ENCODE measurements at places on chromosomes 2 and 18.

DNA sequence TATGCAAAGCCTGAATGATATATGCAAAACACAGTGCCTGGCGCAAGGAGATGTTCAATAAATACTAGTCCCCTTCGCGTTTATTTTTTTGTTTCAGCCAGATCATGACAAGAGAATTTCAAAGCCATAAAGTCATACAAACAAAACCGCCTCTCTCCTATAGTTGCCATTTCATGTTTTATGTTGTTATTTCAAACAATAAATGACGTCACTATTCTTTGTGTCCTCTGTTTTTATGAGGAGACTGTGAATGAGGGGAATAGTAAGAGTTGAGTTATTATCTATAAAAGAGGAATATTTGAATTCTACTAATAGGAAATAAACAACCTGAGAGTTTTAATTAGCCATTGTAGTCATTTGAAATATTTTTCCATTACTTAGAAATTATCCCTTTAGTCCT lies 464.5 kb downstream of the THSD7B start:
- no peak for DNase-seq

GRCh38 chr2:95185197-95185596 lies 19.6 kb downstream of the ZNF2 start:
- DNase-seq = no peak

DNA sequence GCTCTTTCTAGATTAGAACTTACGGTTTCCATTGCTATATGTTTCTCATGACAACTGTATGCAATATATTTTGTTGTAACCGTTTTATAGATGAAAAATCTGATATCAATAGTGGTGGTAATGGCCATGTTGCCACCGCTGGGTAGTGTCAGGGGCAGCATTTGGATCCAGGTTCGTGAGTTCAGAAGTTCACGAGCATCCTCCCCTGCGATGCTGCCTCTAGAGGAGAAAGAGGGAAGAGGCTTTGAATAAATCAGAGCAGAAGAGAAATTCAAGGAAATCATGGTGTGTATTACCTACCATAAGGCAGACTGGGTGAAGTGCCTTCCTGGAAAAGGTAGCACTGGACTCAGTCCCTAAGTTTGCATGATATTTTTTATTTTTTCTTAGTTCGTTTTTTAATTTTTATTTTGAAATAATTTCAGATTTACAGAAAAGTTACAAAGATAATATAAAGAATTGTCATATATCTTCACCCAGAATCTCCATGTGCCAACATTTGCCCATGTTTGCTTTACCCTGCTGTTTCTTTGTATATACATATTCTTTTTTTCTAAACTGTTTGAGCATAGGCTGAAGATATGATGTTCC lies 3.3 kb upstream of the ZBTB7C start:
- no peak for DNase-seq

DNA sequence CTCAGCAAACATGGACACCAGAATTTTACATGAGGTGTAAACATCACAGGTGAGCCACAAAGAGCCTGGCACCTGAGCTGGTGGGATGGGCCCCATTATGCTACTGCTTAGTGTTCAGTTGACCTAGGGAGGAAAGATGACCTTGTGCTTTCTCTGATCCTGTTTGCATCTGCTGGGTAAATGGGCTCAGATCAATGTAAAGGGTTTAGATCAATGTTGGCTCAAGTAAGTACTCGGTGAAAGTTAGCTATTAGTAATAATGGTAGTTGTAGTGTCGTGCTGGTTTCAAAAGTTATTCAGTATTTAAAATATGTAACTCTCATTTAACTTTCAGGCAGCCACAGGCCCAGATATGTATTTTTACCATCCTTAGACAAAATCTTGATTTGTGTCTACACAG lies 19.8 kb downstream of the ABHD3 start:
- DNase-seq = no peak

GRCh38 chr2:195411219-195411687 lies 245.8 kb upstream of the SLC39A10 start:
- DNase-seq = no peak

DNA sequence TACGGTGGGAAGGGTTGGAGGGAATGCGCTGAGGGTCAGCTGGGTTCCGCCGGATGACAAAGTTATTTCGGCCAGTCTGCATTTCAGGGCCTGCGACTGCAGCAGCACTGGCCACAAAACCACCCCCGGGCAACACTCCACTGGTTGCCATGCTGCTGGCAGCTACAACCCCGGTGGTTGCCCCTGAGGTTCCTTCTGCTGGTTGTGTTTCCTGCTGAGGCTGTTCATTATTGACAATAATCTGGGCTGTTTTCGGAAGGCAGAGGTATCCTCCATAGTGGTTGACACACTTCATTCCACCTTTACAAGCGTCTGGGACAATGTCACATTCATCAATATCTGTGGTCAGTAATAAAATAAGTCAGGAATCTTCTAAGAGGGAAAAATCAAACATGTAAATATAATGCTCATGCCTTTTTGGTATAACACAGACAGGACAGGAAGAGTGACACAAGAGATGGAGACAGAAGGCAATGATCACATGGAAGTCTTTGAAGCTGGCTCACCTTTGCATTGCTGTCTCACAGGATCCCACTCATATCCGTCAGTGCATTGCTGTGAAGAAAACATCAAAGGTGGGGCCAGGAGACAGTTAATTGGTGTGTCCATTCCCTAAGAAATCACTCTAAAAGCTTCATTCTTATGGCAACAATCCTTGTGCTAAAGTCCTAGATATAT lies 5.7 kb downstream of the EFEMP1 start:
- no peak for DNase-seq

DNA sequence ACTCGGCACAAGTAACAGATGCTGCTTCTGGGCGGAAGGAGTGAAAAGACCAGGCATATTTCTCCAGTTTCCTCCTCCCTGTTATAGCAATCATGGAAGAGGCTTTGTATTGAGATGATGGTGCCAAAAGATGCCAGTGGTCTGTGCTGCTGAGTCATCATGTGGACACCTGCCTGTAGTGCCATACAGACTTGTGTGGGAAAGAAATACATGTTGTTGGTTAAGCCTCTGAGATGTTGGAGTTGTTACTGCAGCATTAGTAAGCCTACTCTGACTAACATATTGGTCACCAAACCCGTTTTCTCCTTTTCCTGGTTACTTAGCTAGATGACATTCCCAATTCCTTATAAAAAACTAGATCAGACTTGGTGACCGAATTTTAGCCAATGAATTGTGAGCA lies 356.9 kb downstream of the ZNF521 start:
- no peak for DNase-seq

DNA sequence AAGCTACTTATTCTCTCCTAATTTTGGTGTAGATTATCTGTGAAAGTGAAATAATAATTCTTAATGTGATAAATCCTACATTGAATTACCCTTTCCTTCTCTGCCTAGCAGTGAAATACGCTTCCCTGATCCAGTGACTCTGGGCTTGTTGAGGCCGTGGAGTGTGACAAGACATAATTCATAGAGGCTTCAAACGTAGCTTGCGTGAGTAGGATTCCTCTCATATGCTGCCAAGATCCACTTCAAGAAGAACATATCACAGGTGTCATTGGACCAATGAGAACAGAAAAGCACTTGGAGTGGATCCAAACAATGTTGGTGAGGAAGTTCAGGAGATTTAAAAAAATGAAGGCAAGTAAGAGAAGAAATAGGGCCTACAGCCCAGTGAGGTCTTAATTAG lies 221.3 kb upstream of the TMEFF2 start:
- no peak for DNase-seq

DNA sequence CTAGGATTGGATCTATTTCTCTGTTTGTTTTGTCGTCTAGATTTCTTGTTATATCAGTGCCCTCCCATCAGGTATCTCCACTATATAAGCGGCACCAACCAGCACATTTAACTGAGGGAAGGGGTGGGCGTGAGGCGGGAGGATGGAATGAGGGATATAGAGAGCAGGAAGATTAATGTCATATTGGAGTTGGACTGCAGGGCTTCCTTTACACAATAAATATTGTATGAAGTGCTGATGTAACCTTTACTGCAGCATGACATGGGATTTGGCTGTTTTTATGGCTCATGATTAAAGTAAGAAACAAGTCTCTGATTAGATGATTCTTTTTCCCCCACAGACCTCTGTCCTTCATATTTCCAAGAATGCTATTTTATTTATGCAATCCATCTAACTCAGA lies 54.8 kb downstream of the TMEM200C start:
- DNase-seq = no peak

- DNase-seq = no peak
Observed at GRCh38 chr2:187093771-187094412, 244.9 kb upstream of the ZSWIM2 start.

DNA sequence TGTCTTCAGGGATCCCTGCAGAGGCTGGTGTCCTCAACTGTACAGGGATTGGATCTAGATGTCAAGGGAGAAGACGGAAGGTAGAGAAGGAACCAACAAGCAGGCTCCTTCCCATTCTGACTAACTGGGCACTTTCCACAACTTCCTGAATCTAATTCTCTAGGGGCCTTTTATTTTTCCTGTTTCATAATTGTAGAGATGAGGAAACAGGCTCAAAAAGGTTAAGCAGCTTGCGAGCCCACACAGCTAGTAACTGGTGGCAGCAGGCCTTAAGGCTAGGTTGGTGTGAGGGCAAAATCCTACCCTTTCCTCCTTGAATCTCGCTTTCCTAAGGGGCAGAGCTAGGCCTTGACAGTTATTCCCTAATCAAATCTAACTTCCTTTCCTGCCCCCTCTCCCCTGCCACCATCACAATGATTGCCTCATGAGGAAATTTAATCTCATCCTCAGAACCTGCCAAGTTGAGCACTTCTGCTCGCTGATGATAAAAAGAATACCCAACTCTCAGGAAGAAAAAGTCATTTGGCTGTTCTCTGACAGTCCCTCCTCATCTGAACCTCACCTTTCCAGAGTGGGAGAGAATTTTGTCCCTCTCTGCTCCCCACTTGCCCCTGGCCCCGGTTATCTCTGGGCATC lies 35.7 kb upstream of the POLE4 start:
- DNase-seq = no peak

DNA sequence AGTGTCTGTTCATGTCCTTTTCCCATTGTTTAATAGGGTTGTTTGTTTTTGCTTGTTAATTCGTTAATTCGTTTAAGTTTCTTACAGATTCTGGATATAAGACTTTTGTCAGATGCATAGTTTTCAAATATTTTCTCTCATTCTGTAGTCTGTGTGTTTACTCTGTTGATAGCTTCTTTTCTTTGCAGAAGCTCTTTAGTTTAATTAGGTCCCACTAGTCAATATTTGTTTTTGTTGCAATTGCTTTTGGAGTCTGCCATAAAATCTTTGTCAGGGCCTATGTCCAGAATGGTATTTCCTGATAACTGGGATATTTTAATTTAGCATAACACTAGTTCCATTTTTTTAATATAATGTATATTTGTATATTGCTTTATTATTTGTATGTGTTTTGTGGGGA lies 1380.1 kb downstream of the SUCLG1 start:
- no peak for DNase-seq

GRCh38 chr2:240739797-240740196 lies 48.1 kb downstream of the AQP12A start:
- DNase-seq = no peak

- no peak for DNase-seq
Observed at GRCh38 chr2:199940373-199940772, 14.9 kb downstream of the TYW5 start.

- DNase-seq = no peak
Observed at GRCh38 chr18:32612651-32613050, 142.0 kb upstream of the GAREM1 start.

GRCh38 chr2:516944-517343 lies 160.3 kb downstream of the TMEM18 start:
- DNase-seq = no peak

DNA sequence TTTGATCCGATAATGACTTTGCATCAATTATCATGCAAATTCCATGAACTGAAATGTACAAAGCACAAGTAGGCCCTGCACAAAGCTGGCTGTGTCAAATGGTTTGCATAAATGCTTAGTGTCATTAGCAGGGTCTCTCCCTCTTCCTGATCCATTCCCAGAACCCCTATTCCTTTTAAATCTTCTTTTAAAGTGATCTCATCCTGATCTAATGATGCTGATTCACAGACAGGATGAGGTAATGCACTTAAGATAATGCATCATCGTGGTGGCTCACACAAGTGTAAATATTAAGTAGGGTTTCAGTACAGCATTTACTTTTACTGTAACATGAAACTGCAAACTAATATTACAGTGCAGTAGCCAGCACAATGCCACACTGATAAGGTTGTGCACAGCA lies 304.8 kb upstream of the SOX11 start:
- no peak for DNase-seq

DNA sequence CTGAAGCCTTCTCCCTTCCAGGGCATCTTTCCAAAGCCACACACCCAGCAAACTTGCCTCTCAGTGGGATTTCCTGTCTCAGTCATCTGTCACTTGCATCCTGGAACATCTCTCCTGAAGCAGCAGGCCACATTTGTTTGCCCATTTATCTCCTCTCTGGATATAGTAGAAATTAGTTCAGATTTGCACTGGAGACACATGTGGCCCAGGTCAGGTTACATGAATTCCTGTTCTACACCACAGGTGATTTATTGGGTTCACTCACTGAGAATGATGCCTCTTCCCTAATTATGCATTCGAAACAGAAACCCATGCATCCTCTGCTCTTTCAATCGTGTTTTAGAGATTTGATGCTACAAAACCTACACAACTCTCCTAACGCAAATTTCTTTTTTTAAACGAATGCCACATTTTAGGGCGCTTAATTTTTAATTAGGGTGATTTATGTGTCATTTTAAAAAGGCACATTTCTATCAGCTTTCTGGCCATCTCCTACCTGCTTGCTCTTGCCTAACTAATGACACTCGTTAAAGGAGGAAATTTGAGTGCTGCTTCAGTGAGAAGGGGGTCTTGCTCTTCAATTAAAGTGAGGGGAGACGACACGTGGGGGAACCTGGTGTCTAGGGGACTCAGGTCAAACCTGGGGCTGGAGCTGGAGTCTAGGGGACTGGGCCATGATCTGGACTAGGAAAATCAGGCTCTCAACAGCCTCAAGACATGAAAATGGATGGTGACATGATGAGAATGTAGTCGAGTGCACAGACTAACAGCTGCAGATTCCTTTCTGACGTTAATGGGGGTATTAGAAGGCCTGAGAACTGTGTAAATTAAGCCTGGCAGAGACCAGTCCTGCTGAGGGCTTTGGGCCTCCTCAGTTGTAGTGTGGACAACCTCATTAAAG lies 221.4 kb downstream of the CLIP4 start:
- DNase-seq = no peak

DNA sequence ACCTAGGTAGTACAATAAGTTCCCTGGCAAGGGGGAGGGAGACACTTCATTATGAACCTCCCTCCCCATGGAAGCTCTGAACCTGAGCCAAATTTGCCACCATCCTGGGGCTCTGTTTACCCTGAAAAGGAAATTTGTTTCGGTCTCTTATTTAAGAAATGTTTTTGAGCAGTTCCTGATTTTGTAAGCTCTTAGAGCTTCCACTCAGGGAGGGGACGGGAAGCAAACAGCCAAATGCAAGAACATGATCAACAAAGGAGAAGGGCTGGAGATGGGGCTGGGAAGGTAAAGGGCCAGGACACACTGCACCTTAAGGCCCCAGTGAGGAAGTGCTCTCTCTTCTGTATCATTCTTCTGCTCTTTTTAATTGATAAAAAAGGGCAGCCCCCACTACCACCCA lies 117.9 kb downstream of the NRP2 start:
- DNase-seq = no peak

DNA sequence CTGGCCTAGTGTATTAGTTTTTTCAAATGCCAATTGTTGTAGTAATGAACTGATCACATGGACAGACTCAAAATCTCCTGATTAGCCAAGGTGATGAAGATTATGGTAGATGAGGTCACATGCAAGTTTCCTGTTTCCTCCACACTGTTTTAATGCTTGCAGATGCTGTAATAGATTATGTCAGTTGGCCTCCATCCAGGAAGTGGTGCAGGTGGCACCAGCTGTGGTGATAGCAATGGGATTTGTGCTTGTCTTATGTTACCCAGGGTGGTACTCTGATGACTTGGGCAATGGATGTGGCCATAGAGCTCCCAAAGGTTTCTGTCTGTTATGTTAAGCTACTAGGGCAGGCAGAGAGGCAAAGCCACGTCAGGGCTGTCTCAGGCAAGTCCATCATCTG lies 332.9 kb upstream of the DDX18 start:
- DNase-seq = no peak

Measured in GM12892 (cell line).